WERI-Rb-1 (cell line): ENCODE measurements at places on chromosomes 13 and 19.

- DNase-seq: no peak
Measured at GRCh38 chr19:41226874-41227390, 7.9 kb downstream of the AXL start.

DNA sequence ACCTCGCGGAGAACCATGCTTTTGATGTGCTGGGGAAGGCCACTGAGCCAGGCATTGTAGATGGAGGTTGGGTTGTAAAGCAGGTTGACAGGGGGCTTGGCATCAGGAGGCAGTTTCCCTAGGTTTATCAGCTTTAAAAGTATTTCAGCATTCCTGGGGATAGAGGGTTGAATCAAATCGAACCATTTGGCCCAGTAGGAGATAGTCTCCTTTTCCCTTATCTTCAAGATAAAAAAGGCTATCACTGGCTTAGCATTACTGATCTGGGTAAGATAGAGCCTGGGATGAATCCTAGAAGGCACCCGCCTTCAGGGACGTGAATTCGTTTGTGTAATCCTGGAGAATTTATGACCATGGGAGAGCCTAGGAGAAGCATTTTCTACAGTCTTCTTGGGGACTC is 30.6 kb downstream of the SLC6A16 start:
- DNase-seq: no peak

GRCh38 chr13:39259371-39260140 is 221.3 kb downstream of the NHLRC3 start:
- DNase-seq: no peak

- DNase-seq: no peak
Measured at GRCh38 chr13:95713651-95714050, 36.7 kb downstream of the DNAJC3 start.

GRCh38 chr19:46713781-46714443 is 3.0 kb downstream of the PRKD2 start:
- no peak for DNase-seq

DNA sequence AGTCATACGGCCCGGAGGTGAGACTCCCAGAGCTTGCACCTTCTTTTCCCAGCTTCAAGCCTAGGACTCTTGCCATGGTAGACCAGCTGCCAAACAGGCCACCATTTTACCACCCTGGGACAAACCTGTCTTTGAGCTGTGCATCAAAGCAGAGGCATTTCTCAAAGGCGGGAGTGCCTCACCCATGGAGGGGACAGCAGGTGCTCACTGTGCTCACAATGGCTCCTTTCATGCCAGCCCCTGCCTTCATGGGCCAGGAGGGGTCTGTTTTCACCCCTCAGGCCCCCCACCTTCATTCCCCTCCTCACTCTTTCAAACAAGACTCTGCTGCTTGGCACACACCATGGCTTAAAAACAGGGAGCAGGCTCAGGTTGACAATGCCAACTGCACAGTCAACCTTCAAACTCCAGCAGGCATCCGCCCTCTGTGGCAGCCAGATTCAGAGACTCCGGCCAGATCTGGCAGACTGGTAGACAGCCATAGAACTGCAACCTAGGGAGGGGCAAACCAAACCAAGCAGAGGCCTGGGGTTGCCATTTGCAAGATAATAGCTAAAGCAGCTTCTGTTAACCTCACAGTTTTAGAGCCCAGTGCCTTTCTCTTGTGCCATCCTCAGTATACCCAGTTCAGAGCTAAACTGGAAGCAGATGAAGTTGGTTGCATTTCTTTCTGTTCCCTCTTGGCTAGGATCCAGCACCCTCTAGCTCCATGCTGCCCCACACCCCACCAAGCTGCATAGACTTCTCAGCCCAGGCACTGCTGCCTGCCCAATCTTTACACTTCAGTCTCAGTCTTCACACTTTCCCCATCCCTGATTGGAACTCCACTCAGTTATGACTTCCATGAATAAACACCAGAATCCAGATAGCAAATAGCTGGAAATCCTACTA is 93.9 kb upstream of the SPATA13 start:
- DNase-seq: no peak
